Gastrocnemius medialis (tissue), 4 donors: ENCODE measurements at places on chromosomes 12 and 14.

DNA sequence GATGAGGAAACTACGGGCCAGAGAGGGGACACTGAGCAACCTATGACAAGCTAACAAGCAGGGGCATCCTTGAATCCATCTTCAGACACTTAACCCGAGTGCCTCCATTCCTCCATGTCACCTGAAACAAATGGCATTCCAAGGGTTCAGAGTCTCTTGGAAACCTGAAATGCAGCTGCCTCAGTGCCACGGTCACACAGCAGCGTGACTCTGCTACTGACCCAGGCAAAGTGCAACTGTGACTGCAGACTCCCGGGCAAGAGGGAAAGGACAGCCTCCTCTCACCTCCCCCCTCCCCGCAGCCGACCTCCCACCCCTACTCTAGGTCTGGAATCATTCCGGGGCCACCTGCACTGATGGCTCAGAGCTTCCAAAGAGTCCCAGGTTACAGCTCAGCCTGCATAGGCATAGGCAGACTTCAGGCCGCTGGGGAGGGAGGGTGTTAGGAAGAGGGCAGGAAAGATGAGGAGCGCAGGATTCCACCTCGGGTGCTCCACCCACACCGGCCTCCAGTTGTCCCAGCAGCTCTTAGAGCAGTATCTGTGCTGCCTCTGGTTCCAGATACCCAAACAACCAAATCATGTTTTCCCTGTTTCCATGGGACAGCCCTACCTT is 53.2 kb downstream of the KCNK10 start:
- no peak for DNase-seq

- DNase-seq = no peak
Observed at GRCh38 chr12:105930557-105931503, 207.9 kb downstream of the NUAK1 start.

DNA sequence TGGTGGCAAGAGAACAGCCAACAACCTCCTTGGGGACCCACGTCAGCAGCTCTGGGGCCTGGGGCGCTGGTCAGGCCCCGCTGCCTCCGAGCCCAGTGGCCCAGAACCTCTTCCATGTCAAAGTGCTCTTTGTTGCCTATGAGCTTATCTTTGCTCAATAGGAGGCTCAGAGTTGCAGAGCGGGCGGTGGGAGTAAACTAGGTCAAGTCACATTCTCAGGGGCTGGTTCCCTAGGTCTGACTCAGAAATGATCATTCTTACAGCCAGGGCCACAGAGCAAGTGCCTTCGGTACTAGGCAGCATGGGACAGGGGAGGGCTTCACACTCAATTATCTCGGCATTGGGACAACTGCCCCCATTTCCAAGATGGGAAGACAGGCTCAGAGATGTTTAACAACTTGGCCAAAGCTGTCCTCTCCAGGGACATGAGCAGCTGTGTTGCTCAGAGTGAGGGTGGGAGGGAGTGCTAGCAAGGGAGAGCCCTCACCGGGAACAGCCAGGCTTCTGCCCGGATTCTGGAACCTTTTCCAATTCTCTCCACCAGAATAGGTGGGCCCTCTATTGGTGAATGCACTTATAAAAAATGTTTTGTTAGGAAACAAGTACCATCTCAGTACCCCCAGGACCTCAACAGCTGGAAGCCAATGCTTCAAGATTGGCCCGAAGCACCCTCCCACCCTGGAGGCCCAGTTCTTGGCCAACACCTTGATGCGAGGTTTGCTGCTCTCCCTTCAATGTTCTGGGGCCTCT is 11.9 kb downstream of the SLC25A29 start:
- no peak for DNase-seq

- DNase-seq = no peak
Observed at GRCh38 chr12:119156401-119157044, 22.2 kb upstream of the HSPB8 start.

DNA sequence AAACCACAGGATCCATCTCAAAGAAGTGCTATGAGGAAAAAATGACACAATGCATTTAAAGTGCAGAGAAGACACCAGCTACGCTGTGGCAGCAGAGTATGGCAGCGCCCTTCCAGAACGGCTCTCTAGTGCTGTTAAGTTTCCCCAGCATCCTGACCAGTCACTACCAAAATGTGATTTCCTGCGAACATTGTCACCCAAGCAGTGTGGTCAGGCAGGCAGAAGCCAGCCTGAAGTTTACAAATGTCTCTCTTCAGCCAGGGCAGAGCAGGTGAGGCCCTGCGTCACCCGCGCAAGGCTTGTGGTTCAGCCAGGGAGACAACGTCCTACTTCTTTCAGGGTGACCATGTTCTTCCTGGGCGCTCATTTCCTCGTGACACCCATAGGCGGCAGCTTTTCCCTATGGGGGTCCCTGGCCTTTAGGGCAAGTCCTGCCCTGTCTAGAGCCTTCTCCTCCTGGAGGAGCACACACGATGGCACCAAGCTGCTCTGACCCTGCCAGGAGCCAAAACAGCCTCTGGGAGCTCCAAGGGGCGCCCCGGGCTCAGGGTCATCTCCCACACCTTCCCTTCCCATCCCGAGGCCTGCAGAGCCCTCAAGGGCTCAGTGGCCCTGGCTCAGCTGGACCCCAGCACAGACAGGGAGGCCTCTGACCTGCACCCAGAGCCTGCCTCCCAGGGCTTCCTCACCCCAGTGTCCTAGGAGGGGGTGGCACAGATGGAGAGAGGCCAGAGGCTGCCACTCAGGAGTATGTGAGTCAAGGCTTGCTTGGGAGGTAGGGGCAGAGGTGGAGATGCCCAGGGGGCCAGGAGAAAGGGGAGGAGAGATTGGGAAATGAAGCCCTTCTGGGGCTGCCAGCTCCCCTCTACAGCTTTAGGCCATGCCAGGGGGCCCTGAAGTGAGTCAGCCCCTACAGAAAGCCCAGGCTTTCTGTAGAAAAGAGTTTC is 41.9 kb downstream of the PSMA6 start:
- no peak for DNase-seq
